ENCODE measurements at places on chromosomes 4 and X. TPM values are rescaled to one million over a fixed set of nuclear protein-coding genes. Genes with fewer than 3 reads are reported as not detected.

ADAMTS3 gene
- 1.1 TPM for total RNA-seq

ZNF330 gene
- 15.2 TPM for total RNA-seq

HTN1 gene
- not detected for total RNA-seq

WDR17 gene
- total RNA-seq, result not detected

STOX2 gene
- 0.18 TPM for total RNA-seq

AMBN gene
- total RNA-seq, result not detected

PLAC8 gene
- 3.4 TPM for total RNA-seq

MAGEB16 gene
- not detected for total RNA-seq

C4orf50 gene
- total RNA-seq, result not detected

MAGEA6 gene
- not detected for total RNA-seq

All from cardiac atrium fibroblast (primary cell).